NCI-H748 treated with DMSO at 0.1 percent for 48 hours (cell line): ENCODE measurements at places on chromosomes 7 and 10.

GRCh38 chr7:29891766-29892165 is 85.5 kb downstream of the WIPF3 start:
- DNase-seq: no peak

GRCh38 chr7:111098011-111098925 is 7.3 kb downstream of the LRRN3 start:
- peak; percentile 36 for DNase-seq

- no peak for DNase-seq
Measured at GRCh38 chr10:70913191-70913892, 25.0 kb upstream of the PCBD1 start.

DNA sequence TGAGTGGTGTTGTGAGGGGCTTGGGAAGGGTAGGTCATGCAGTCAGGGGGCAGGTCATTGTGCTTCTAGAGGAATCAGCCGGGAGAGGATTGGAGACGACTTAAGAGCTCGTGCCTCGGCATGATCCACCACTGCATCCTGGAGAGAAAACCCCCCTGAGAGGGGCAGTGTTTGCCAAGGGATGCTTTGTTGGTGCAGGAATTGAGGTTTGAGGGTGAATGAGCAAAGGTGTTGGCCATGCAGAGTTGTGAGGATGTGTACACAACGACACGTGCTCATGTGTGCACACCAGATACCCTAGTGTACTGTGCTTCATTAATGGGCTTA is 85.6 kb upstream of the ANLN start:
- DNase-seq: no peak

DNA sequence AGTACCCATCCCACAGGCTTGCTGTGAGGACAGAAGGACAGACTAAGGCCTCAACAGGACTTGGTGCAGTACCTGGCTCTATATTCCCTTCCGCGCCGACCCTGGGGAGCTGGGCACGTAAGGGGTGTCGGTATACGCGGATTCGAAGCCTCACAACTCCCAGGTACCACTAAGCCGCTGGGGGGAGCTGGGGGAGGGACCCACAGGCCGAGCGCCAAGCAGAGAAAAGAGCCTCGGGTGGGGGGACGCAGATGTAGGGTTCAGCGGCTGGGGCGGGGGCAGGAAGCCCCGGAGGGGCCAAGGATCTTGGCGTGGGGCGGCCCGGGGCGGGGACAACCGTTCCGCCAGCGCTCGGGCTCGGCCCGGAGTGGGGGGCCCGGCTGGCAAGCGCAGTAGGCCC is 126.4 kb upstream of the ZNF746 start:
- DNase-seq: no peak

DNA sequence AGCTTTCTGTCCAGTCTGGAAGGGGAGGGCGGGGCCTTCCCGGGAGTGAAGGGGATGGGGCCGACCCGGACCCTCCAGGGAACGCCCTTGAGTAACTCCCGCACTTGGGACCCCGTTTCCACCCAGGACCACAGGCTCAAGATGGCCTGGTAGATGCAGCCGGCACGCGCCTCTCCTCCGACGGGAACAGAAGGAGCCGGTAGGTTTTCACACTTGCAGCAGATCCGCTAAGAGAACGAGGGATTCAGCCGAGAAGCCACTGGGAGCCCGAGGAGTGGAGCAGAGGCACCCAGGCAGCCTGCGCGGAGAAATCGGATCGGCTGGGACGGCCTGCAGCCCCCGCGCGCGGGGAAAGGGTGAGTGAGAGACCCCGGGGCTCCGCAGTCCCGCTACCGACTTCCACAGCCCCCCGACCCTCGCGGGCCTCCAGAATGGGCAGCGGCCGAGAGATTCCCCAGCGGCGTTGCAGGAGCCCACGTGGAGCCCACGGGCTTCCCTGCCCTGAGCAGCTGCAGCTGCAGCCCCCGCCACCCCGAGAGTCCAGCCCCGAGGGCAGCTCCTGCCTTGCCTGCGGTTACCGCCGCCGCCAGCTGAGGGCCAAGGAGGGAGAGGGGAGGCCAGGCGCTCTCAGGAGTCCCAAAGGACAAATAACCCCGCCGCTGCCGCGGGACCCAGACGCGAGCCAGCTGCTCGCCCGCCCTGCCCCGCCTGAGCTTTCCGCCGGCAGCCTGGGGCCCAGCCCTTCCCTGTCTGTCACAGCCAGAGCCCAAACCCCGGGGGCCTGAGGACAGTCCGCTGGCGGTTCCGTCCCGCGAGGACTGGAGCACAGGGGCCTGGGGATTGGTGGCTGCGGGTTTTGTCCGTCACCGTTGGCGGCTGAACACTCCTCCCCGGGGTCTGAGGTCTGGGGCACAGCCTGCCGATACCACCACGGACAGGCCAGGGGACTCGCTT is 21.8 kb downstream of the IFT22 start:
- no peak for DNase-seq

DNA sequence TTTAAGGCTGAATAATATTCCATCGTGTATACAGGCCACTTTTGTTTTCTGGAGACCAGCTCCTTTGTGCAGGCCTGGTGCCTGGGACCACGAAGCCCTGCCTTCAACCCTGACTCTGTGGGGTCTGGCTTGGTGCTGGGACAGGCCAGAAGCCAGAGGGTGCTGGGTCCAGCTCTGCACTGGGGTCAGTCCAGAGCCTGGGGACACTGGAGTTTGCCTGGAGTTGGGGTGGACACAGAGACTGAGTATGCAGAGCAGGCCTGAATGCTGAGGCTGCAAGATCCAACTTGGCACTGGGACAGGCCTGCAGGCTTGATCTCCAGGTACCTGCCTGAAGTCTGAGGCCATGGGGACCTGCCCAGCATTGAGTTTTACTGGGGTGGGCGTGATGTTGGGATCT is 558.8 kb upstream of the CNTNAP2 start:
- no peak for DNase-seq
